ENCODE measurements at places on chromosomes 6 and 20.

DNA sequence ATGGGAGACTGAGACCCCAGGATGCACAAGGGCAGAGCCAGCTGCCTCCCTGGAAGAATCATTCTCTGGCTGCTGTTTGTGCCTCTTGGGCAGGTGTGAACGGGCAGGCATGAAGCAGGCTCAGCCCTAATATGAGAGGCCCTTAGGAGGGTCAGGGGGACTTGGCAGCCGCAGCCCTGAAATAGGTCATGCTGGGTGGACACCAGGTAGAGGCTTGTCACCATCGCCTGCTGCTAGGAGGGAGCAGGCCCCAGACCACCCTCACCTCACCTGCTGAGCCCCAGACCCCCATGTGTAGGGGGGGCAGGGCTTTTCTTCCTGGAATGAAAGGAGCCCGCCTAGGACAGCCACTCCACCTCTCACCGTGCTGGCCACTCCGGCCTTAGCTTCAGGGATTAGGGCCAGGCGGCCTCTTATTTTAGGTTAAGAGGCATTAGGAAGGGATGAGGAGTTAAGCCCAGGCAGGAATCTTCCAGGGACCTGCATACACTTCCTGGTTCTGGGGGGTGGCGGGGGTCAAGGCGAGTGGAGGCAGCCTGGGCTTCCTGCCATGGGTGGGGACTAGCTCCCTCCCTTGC lies 92.4 kb downstream of the ASXL1 start:
- DNase-seq, result no peak

DNA sequence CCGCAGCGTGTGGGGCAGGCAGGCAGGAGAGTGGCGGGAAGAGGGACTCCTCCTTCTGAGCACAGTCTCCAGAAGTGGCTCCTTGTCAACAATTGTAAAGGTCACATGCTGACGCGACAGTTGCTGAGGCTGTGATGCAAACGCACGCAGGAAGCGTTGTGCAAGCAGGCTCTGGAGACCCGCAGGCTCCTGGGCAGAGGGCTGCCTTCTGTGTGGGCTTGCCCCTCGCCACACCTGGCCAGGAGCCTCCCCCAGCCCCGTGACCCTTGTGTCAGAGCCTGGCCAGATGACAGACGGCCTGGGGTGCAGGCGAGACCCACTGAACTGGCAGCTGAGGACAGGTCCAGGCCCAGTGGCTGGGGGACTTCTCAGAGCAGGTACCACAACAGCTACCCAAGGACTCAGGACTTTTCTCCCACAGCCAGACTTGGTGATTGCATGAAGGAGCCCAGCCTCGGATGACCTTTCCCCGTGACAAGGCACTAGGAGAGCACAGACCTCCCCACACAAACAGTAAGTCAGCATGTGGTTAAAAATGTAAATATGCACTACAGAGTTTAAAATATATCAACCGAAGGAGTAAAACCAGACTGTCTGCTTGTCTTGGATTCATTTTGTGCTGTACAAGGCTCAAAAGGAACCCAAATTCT lies 222.1 kb upstream of the RREB1 start:
- DNase-seq, result no peak

- DNase-seq, result no peak
Observed at GRCh38 chr6:91608428-91608827, 1021.6 kb upstream of the MAP3K7 start.

- DNase-seq, result no peak
Observed at GRCh38 chr6:125489579-125490285, 188.0 kb upstream of the HDDC2 start.

DNA sequence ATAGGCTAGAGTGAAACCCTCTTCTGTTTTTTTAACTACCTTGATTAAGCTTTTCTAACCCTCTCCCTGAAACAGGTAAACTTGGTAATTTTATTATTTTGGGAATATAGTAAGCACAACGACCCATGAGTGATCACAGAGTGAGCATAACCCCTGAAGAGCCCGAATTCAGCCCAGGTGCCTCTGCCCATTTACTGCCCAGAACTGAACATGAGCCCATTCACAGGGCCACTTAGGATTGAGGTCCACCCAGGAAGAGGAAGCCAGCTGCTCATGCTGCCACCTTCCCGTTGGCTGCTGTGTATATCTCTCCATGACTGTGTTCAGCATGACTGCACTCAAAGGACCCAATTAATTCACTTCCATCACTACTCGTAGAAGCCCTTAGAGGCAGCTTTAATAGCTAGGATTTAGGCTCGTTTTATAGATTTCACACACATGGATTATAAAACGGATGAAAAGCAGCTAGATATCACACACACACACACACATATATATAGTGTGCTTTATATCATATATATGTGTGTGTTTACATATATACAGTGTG lies 8.3 kb upstream of the PDE10A start:
- no peak for DNase-seq

- DNase-seq, result peak; percentile 31
Observed at GRCh38 chr6:26172608-26172968, 85.4 kb downstream of the HFE start.

DNA sequence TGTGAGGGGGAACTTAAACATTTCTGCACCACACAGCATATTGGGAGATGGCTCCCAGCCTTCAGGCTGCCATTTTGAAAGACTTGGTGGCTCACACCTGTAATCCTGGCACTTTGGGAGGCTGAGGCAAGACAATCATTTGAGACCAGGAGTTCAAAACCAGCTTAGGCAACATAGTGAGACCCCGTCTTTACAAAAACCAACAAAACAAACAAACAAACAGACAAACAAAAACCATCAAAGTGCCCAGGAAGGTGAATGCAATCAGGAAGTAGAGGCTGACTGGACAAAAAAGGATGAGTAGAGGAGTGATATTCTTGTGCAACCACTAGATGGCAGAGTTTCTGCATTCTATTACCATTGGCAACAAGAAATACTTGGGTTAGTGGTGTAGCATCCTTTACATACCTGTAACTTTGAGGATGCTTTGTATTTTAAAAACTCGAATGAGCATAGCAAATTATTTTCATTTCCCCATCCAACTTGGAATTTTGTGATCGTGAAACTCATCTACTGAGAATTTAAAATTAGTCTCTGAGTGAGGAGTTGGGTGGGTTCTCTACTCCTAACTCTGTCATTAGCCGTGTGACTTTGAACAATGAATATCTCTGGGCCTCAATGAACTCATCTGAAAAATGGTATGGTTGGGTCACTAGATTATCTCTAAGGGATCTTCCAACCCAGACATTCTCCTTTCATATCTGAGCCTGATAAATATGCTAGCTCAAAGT lies 84.4 kb downstream of the CRYBG1 start:
- peak; percentile 10 for DNase-seq

- peak; percentile 34 for DNase-seq
Observed at GRCh38 chr20:58447511-58448391, 58.7 kb downstream of the VAPB start.

- no peak for DNase-seq
Observed at GRCh38 chr6:4413073-4413472, 277.7 kb upstream of the ECI2 start.

DNA sequence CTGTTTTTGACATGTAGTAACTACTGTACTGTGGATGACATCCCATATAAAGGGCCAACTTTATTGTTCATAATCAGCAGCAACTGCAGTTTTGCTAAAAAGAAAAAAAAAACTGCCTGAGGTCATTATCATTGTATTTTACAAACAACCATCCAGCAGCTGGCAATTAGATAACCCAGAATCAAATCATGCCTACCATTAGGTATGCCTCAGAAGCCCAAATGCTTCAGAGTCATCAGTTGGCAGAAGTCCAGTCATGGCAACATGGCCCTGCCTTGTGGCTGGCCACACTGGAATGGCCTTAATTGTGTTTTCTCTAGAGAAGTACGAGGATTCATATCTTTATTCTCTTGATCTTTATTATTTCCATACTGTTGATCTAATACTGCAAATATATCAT lies 462.4 kb upstream of the NRSN1 start:
- no peak for DNase-seq

DNA sequence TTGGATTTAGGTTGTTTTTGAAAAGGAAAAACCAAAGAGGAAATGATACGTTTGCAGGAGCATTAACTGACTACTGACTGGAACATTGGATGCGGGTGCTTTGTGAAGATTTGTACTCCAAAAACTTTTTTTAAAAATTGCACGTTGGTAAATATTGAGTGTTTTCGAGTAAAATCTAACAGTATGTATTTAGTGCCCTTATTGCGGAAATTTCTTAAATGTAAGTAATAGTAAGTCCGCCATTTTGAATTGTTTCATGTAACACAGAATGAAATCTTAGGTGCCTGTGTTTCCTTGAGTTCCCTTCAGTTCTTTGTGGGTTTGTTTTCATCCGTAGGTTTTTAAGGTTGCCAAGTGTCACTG lies 15.2 kb upstream of the LIN28B start:
- no peak for DNase-seq

GRCh38 chr20:23087587-23088251 lies 1.6 kb upstream of the CD93 start:
- no peak for DNase-seq

GRCh38 chr6:143286251-143286795 lies 164.2 kb downstream of the ADAT2 start:
- no peak for DNase-seq

GRCh38 chr20:9629831-9630230 lies 115.4 kb downstream of the LAMP5 start:
- no peak for DNase-seq

GRCh38 chr6:140897349-140897748 lies 1235.4 kb upstream of the GJE1 start:
- no peak for DNase-seq

DNA sequence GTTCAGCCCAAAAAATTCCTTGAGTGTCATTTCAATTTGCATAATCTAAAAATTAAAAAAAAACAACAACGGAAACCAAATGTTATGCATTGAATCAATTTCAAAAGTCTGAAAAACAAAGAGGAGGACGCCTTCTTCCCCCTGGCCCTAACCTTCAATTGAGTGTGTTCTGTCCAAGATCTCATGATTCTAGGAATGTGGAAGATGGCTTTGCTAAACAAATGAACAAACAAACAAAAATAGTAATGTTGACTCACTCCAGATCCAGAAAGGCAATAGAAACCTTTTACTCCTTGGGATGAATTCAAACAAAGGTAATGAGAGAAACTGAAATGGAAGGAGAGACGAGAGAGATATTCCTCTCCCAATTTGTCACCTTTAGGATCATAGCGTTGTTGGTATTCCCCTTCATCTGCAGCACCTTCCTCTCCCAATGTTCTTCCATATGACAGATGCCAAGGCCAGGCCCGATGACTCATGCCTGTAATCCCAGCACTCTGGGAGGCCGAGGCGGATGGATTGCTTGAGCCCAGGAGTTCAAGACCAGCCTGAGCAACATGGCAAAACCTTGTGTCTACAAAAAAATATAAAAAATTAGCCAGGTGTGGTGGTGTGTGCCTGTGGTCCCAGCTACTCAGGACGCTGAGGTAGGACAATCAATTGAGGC lies 109.2 kb upstream of the ADGRF1 start:
- DNase-seq, result no peak

DNA sequence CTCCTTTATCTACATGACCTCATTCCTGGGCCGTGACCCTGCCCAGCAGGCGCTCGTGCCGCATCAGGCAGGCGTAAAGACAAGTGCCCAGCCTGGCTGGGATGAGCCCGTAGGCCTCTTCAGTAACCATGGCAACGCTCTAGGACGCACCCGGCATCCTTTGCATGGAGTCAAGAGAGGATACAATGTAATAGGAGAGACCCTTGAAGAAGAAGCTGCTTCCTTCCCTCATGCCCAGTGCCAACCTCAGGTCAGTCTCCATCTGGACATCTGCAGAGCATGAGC lies 5.0 kb upstream of the LSM14B start:
- no peak for DNase-seq

DNA sequence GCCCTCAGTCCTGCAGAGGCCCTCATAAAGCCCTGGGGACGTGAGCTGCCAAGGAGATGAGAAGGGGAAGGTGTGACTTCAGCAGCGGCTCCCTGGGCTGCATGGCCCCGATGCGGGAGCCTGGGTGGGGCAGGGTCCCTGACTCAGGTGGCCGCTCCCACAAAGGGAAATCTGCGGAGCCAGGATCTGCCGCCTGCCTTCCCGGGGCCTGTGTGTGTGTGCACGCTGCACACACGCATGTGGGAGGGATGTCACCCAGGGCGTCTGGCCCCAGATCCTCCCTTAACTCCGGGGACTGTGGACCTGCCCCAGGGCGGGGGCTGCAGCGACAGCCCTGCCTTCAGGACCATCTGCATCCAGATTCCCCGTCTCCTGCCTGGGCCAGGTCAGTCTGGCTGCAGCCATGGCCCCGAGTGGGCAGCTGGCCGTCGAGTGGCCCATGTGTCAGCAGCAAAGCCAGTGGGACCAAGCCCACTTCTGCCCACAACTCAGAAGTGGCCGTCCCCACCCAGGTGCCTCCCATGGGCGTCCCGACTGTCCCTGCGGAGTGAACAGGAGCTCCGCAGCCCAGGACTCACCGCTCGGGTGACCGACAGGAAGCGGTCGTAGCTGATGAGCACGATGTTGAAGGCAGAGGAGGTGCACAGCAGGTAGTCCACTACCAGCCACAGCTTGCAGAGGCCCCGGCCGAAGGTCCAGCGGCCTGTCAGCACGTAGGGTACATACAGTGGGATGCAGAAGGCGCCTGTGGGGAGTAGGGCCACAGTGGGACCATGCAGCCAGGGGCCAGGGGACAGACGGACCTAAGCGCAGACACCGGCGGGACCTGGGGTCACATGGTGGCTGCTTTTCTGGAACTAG lies 1.9 kb downstream of the HRH3 start:
- DNase-seq, result no peak

DNA sequence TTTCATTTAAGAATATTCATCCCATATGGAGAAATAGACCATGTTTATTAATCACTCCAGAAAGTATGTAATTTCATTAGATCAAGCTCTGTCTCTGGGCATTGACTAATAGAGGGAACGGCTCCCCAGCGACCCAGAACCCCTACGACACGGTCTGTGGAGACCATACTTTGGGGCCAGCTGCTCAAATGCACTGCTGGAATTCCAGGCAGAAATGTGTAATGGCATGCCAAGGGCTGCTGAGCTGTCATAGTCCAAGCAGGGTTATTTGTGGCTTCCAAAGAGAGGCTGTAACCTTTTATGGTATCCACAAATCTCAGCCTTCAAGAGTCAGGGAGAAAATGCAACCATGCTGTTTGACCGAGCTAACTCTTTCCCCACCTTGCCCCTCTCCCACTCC lies 755.8 kb downstream of the DHX35 start:
- DNase-seq, result no peak

DNA sequence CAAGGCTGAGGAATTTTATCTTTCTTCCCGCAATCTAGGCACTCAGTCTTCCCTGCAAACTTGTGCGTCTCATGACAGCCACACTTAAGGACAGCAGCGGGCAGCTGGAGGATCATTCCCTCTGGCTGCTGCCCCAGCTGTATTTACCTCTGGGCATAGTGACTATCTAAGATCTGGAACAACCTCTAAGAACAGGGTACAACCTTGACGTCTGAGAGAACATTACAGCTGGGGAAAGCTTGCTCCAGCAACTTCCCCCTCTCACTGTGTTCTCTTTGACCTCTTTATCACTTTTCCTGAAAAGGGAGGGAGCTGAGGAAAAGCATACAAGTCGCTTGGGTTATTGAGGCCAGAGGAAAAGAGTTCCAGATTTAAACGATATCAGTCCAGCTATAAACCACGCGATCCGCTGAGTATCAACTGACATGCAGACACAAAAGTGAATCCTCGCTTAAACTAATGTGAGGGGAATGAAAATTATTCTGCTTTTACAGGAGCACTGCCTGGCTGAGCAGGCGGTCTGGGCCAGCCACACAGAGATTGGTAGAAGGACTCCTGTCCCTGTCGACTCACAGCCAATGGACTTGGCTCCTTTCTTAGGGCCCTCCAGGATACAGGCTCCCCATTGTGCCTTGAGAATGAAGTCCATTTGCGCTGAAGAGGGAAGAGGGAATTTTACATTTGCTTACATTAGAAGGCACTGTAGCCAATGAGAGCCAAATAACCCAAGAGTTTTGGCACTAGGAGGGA lies 153.3 kb downstream of the QRSL1 start:
- no peak for DNase-seq

GRCh38 chr6:105258816-105259215 lies 79.0 kb upstream of the POPDC3 start:
- DNase-seq, result no peak
